ENCODE measurements at places on chromosomes 3 and 15. TPM values are rescaled to one million over a fixed set of nuclear protein-coding genes. Genes with fewer than 3 reads are reported as not detected.
A peak's percentile ranks its signal among the peaks of the same experiment; 100 is the strongest.

DNA sequence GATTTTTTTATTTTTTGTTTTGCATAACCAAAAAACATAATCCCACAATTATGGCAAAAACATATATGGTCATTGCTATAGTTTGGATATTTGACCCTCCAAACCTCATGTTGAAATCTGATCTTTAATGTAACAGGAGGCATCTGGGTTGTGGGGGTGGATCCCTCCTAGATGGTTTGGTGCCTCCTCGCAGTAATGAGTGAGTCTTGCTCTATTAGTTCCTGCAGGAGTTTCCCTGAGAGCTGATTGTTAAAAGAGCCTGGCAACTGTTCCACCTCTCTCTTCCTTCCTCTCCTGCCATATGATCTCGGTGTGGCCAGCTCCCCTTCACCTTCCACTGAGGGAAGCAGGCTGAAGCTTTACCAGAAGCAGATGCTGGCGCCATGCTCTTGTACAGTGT, 33.2 kb upstream of the TRIM59 start:
- no peak for DNase-seq

DNA sequence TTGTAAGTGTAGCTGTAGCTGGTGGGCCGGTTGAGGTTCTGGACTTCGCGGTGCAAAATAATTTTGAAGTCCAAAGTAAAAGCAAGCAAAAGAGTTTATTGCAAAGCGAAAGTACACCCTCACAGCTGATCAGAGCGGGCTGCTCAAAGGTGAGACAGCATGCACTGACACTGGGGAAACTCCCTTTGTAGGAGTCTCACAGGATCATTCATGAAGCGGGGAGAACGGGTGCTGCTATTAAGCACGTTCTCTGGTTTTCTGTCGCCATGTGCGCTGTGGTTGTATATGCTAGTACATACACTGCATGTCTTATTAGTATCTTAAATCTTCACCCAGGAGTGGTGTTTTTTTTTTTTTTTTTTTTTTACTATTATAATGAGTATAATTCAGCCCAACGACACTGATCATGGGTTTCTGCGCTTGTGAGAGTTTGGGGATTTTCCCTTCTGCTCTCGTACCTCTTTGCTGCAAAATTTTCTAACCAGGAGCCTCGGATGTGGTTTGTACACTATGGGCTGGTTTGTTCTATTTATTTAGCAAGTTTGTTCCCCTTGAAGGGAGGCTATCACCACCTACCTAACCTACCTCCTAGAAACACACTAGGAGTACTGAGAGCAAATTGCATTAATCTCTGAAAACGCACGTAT, 1.4 kb upstream of the AP4E1 start:
- no peak for DNase-seq

DNA sequence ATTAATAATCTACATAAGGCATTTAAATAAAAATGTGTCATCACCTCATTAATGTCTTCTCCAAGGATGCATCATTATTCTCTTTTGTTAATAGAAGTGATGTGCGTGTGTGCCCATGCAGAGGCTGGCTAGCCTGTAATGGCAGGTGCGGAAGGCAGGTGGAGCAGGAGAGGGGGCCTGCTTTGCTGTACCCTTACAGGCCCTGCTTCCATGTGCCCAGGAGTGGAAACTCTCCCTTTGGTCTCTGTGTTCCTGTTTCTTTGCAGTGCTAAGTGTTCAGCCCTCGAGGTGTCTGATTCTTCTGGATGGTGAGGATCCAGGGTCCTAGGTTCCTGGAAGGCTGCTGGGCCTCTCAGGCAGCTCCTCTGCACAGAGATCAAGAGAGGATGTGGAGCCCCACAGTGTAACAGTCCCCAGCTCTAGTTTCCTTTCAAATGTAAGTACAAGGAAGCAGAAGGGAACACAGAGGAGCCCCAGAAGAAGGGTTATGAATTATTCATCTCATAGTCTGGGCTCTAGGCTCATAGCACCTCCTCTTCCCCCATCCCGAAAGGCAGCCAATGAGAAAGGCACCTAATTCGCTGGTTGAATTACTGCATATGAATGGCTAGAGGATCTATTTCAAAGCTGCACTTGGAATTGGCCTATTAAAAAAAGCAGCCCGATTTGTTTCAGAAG, 39.2 kb upstream of the AGBL1 start:
- DNase-seq, result no peak

SPINK8 gene
- not detected for total RNA-seq

SQOR gene
- 4.2 TPM for total RNA-seq

GRCh38 chr15:63879995-63880394, 46.2 kb upstream of the HERC1 start:
- no peak for DNase-seq

ECE2 gene
- total RNA-seq, result not detected

WDR93 gene
- total RNA-seq, result not detected

GRCh38 chr15:32669896-32670611, 28.5 kb downstream of the SCG5 start:
- DNase-seq, result no peak

DNA sequence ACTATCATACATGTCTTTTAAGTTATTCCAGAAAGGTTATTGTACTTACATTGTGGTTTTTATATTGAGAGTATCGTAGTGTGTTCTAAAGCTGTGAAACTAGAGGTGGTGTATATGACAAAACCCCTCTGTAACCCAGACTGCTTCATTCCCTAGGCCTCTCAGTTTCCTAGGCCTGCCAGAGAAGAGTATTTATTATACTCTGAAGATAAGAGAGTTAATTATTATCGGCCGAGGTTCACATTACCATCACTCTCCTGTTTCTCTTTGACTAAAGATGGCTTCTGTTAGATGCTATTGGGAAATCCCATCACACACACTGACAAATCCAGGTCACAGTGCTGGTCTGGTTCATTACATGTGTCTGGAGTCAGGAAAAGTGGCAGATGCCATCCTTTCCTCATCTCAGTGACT, 20.5 kb downstream of the EXOSC7 start:
- no peak for DNase-seq

- DNase-seq, result no peak
These were observed 69.3 kb upstream of the KLF13 start for GRCh38 chr15:31257286-31257685.

DNA sequence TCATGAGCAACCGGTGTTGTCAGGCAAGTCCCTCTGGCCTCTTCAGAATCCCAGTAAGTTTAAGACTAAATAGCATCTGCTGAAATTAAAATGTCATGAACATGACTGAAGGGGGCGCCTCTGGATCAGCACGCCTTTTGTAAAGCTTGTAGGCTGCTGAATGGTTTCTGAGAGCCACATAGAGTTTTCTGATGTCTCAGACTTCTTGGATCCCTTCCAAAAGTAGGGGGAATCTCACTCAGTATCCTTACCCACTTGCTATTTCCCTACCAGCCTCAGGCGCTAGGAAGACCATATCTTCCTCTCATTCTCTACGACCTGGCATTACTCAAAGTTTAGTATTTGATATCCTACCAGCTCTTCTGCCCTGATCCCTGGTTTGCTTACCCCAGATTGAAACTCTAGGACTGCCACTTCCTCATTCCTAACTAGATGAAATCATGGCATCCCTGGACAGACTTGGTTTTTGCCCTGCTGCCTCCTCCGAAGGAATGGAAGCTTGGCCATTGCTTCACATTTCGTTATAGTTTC, 62.7 kb upstream of the CD47 start:
- peak; percentile 49 for DNase-seq

INKA1 gene
- 2.7 TPM for total RNA-seq

DNA sequence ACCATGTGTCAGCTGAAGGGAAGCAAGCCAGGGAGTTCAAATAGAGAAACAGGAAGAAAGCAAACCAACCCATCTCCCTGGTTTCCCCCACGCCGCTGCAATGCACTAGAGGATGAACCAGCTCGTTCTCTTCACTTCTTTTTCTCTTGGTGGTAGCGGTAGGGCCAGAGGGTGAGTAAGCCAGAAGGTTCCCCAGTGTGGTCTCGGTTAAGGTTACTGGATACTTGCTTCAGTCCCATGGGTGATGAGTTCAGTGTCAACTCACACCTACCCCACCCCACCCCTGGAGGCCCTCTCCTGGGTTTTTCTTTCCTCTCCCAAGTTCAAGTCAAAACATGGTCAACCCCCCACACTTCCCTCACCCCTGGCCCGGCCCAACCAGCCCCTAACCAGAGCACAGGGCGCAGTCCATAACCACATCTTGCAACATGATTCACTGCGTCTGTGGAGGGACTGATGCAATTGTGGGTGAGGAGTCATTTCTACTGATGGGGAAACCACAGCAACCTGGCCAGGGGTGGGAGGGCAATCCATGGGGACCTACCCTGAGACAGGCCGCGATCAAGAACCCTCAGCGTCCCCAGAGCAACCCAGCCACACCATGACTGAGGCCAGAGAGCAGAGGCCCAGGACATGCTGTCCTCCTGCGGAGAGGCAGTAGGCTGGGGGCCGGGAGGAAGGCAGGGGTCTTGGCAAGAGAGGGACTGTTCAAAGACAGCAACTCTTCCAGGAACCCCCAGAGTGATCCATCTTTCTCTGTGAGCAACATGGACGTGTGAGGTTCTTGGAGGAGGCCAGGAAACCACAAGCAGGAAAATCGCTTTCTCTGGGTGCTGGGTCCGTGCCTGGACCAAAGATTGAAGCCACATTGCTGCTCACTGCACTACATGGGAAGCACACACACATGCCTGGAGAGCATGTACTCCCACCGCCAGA, 276.6 kb downstream of the UACA start:
- peak; percentile 96 for DNase-seq

NRG4 gene
- total RNA-seq, result 0.18 TPM

DNA sequence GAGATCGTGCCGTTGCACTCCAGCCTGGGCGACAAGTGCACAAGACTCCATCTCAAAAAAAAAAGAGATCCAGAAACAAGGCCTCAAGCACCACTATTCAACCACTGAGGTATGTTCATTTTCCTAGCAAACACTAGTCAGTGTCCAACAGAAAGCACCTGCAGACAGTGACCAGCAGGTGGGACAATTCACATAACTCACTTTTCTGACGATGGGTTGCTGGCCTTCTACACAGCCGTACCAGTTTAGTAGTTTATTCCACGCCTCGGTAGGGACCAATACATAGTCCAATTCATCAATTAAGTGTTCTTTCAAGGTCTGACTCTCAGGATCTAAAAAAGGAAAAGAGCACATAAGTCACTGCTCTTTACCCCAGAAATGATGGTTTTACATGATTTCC, 12.4 kb downstream of the USP4 start:
- no peak for DNase-seq

MYLK gene
- 53.6 TPM for total RNA-seq

MYO9A gene
- total RNA-seq, result 25.1 TPM

ACAD11 gene
- total RNA-seq, result 13.0 TPM

SENP8 gene
- 2.9 TPM for total RNA-seq

TIGIT gene
- total RNA-seq, result not detected

PAK2 gene
- 124 TPM for total RNA-seq

DNA sequence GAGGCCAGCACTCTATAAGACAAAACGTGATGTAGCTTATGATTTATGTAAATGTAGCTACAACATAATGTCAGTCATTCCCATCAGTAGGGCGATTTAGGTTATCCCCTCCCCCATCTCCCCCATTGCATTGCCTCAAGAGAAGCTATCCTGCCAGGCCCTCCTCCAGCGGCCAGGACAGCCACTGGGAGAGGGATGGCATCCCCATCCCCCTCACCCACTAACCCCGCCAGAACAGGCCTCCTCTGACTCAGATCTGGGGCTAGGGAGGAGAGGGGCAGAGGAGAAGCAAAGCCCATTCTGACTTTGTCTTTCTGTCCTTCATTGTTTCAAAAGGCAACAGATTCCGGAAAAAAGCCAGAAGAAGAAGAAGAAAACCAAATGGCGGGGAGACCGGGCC, 32.6 kb upstream of the ESYT3 start:
- DNase-seq, result no peak
